Stimulated activated CD8-positive, alpha-beta memory T cell treated with anti-CD3 and anti-CD28 coated beads, Interleukin-4, amount 100 ng/mL, for 48 hours (primary cell): ENCODE measurements at places on chromosomes 6 and 20.

DNA sequence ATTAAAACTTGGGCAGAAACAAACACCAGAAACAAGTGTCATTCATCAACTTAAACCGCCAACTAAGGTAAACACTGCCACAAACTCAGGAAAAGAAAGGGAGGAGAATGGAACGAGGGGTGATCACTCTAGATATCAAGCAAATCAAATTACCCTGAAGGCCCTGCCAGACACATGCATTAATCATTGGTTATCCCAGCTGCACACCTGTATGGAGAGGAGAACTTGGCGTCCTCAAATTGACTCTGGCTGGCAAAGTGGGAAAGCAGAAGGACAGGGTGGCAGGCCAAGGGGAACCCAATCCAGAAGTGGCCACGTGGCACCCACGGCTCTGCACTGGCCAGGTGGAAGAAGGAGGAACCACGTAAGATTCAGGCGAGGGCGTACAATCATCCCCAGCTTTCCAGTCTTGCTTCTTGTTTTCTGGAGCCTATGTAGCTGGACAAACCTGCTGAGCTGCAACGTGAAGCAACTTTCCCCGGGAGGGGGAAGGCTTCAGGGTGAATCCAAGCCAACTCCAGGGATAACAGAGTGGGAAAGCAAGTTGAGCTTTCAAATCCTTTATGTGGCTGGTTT lies 156.2 kb upstream of the JARID2 start:
- no peak for DNase-seq

- DNase-seq, result peak; percentile 26
Observed at GRCh38 chr6:14722704-14723103, 523.2 kb upstream of the JARID2 start.

- no peak for DNase-seq
Observed at GRCh38 chr20:48609491-48609978, 218.3 kb downstream of the PREX1 start.

DNA sequence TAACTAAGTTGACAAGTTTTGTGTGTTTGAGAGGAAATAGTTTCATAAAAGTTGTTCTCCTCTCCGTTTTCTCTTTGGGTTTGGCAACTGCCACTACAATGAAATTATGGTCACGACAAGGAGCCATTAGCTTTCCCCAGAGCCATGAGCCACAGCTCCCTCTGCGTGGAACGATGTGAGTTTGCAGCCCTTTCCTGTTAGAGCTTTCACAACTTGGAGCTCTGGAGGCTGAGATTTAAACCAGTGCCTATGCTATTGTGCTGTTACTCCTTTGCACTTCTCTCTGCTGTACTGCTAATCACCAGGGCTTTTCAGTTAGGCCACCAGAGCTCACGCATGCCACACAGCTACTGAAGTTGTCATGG lies 29.3 kb upstream of the TXNDC5 start:
- no peak for DNase-seq

- DNase-seq, result no peak
Observed at GRCh38 chr20:23002276-23002675, 32.8 kb upstream of the SSTR4 start.

- no peak for DNase-seq
Observed at GRCh38 chr20:43895235-43895634, 19.4 kb upstream of the TOX2 start.

DNA sequence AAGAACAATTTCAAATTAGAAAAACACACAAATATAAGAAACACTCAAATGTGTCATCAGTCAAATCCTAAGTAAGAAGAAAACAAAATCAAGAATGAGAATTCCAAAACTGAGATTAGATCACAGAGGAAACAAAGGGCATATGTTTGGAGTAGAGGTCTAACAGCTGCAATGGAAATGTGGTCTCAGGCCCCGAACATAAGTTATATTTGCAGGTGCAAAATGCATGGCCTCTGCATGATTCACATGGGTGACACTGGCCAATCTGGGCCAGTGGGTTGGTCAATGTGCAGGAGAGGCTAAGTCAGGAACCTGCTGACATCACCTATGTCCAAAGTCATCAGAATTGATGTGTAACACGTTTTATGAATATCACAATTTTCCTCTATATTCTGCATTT lies 108.5 kb upstream of the MAP7 start:
- DNase-seq, result no peak

DNA sequence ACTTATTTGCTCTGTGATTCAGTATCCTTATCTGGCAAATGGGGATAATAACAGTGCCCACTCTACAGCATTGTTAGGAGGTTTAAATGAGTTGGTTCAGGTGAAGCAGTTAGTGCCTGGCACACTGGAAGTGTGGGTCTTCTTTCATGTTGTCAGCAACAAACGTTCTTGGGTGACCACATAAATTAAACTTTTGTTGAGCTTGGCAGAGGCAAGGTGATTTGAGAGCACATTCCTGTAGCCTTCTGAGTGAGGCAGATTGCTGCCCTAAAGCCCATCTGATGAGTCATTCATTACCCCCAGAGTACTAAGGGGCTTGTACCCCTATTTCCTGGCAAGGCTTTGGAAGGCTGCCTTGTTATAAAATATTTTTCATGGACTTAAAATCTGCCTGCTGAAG lies 25.8 kb downstream of the SEC23B start:
- DNase-seq, result no peak
